ENCODE measurements at places on chromosomes 1 and 21.

GRCh38 chr1:145977486-145978470, 13.3 kb downstream of the POLR3GL start:
- DNase-seq, result peak; percentile 57

- no peak for DNase-seq
These were observed at the start of gene TNFRSF1B for GRCh38 chr1:12166834-12167492. Gene TNFRSF1B (plus strand): TSS chr1:12166991. CDS start chr1:12167092, 101 bp downstream.

- DNase-seq, result no peak
These were observed 109.7 kb upstream of the BARHL2 start for GRCh38 chr1:90826834-90827233.

DNA sequence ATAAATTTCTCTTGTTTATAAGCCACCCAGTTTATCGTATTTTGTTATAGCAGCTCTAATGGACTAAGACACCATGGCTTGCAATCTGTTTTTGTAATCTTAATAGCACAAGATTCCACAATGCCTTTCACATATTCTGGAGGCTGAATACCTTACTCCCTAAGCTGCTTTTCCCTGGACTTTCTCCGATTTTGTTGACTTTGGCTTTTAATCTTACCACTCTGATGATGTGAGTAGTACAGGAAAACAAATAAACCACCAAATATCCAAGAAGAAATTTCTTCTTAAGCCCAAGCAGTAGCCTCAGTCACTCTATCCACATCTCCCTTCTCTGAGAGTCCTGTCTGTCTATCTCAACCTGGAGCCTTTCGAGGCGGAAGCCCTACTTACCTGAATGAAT, 838.6 kb downstream of the LTN1 start:
- no peak for DNase-seq

GRCh38 chr1:188735567-188735966, 1742.1 kb downstream of the BRINP3 start:
- DNase-seq, result no peak

GRCh38 chr1:210214573-210215409, 17.8 kb upstream of the SERTAD4 start:
- no peak for DNase-seq

- DNase-seq, result no peak
These were observed 22.0 kb downstream of the GNAI3 start for GRCh38 chr1:109570414-109570813.

- DNase-seq, result no peak
These were observed at the start of gene SOX13 for GRCh38 chr1:204072931-204073836. Gene SOX13 (plus strand): TSS chr1:204073115. CDS start chr1:204112916, 39,801 bp downstream.

DNA sequence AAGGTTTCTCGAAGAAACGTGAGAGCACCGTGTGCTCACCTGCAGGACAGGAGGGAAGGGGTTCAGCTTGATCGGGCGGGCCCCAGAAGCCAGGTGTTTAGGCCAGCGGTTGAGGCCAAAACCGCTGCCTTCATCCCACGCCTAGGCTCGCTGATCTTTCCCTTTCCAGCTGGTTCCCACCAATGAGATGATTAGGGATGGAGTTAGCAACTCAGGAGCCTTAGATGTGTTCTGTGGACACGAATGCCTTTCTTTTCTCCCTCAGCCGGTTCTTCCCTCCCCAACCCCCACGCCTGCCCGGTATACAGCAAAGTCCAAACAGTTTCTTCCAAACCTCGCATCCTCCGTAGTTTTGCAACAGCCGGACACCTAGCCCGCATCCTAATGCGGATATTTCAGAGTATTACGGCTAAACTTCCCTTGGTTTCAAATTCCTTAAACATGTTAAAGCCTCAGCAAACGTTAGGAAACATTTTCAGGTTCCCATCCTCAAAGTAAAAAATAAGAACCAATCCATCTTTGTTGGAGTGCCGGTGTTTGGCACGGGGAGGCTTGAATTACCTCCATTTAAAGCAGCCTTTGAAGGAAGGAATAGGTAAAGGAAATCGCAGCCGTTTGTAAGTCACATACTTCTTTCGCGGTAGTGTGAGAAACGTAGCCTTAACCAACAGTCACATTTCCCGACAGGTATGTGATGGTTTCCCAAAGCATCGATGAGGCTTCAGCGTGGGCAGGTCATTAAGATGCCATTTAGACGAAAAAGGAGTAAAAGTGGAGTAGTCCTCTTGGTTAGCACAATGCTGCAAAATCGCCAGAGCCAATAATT, 1.1 kb downstream of the LRRC8C start:
- no peak for DNase-seq

- no peak for DNase-seq
These were observed 212.6 kb upstream of the FAM78B start for GRCh38 chr1:166379447-166379846.

DNA sequence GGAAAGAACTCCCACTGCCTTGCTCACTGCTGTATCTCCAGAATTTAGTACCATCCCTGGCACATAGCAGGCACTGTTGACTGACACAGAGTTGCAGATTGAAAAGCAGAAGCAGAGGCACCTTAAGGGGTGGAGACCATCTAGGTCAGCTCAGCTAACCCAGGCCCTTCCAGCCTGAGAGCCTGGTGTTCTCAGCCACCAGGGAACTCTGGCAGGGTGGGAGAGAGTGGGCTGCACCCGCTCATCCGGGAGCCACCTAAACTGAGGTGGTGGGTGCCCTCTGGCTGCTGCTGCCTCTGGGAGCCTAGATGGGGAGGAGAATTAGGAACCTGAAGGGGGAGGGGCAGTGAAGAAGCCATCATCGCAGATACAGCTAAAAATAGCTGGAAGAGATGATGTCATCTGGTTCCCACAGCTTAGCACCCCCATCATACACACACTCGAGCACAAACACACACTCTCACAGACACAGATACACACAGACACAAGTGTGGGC, 1.5 kb upstream of the TSPAN1 start:
- DNase-seq, result no peak

DNA sequence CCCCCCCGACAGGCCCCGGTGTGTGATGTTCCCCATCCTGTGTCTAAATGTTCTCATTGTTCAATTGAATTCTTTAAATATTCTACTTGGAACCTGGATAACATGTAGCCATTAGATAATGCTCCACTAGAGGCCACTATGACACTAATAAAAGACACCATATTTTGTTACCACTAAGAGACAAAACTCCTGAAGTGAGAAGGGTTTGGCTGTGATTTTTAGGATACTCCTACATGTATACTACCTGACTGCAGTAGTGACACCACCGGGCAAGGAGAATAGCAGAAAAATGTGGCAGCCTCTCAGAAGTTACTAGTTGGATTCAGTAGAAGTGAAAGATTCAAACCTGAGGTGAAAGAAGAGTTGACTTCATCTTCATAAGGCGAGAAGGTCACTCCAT, 36.0 kb downstream of the F5 start:
- peak; percentile 69 for DNase-seq

Data from NCI-H2081 treated with DMSO at 0.1 percent for 48 hours (cell line).